ENCODE measurements at places on chromosomes 1 and 21.

DNA sequence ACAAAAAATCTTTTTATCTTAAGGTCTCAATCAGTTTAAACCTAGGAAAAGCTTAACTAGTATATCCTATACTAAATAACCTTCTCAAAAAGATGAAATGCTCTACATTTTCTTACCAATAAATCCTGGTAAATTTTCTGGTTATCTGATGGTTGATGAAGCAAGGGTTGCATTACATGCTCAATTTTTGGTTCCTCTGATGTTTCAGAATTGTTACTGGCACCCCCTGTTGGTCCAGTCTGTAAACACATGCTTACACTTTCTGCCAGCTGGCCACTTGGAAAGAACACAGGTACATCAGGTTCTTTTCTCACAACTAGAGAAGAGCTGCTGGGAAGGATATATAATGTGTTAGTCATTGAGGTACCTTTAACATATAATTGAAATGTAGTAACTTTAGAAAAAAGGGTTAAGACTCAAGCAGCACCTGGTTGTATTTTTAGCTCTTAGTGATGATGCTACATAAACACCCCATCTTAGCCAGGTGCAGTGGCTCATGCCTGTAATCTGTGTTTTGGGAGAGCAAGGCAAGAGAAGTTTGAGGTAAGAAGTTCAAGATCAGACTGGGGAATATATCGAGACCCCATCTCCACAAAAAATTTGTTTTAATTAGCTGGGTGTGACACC is 30.9 kb upstream of the TAL1 start:
- DNase-seq: no peak

DNA sequence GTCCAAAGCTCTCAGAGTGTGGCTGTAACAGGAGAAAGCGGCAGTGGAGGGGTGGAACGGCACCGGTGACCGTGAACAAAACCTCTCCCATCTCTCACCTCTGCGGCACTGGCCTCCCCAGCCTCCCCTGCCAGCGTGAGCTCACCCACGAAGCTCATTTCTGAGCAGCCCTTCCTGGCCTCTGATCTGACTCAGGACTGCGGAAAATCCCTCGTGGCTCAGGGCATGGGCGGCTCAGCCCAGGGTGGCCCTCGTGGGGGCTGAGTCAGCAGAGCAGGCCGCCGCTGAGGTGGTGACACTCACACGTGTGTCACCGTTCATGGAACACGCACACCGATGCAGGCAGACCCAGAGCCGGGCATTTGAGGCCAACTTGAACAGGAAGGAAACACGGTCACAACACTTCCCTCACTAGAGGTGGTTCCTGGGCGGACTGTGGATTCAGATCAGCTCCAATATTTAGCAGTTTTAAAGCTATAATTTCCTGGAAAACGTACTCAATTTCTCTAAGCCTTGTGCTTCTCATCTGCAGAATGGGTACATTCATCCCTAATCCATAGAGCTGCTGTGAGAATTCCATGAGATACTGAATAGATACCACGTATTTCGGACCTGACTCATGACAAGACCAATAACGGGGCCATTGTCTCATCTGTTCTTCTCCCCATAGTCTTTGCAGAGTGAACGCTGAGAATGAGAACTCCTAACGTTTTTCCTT is 115.0 kb upstream of the TMPRSS2 start:
- no peak for DNase-seq

GRCh38 chr1:167784876-167785550 is 63.2 kb downstream of the MPZL1 start:
- DNase-seq: no peak

GRCh38 chr1:171116676-171117075 is 26.0 kb downstream of the FMO3 start:
- no peak for DNase-seq

DNA sequence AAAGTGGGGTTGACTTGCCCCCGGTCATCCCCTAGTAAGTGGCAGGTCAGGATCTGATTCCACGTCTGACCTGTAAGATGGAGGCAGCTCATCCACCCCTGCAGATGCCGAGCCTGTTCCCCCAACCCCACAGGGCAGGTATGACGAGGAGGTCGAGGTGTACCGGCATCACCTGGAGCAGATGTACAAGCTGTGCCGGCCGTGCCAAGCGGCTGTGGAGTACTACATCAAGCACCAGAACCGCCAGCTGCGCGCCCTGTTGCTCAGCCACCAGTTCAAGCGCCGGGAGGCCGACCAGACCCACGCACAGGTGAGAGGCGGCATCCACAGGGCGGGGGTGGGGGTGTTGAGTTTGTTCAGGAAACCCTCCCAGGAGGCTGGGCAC is 9.6 kb downstream of the TMEM201 start:
- DNase-seq: no peak

- no peak for DNase-seq
These were observed 25.8 kb upstream of the RCC2 start for GRCh38 chr1:17465228-17465627.

DNA sequence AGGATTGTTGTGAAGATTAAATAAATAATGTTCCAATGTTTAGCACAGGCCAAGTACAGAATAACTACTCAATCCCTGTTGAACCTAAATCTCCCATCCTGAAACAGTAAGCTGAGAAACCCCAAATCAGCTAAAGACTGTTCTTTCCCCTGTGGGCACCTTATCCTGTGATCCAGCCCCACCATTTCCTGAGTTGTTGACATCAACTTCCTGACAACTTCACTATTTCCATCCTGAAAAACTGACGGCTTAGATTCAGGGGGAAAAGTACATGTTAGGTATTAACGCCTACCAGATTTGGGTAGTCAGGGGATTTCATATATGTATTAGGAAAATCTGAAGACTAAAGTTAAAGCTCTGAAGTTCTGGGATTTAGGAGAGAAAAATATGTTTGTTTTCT is 51.7 kb upstream of the PALMD start:
- no peak for DNase-seq

DNA sequence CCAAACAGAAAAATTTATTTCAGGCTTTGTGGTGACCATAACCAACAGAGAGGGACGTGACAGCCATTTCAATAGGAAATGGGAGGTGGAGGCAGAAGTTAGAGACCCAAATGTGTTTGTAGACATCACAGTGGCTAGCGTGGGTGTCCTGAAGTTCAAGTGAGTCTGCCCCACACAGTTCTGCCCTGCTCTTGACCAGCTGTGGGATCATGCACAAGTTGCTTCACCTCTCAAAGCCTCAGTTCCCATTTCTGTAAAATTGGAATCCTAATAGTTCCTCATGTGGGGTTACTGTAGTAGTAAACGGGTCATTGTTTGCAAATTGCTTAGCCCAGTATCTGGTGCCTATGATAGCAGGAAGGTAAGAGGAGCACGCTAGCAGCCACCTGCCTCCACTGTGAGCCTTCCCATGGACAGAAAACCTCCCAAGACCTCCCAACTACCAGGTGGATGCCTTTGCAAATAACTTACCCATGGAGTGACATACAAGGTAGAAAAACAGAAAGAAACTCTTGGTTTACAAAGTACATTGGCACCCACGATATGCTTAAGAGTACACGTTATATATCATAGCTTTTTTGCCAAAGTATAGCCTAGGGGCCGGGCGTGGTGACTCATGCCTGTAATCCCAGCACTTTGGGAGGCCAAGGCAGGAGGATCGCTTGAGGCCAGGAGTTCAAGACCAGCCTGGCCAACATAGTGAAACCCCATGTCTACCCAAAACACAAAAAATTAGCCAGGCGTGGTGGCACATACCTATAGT is 29.1 kb downstream of the FHAD1 start:
- no peak for DNase-seq

- no peak for DNase-seq
These were observed 260.0 kb upstream of the BEND5 start for GRCh38 chr1:49036700-49037099.

DNA sequence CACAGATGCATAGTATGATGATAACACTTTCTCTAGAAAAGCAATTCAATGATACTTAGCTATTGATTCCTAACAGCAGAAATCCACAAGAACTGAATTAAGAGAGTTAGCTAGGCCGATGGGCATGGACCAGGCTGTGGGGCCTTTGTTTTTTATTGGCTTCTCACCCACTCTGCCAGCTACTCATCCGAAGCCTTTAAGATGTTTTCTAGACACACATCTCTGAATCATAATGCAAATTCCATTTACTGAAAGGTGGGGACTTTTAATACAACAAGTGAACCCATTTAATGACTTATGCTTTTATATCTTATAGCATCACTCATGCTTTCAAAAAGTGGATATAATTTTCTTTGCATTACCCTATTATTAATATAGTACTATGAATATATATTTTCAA is 170.2 kb downstream of the RUNX1 start:
- no peak for DNase-seq

DNA sequence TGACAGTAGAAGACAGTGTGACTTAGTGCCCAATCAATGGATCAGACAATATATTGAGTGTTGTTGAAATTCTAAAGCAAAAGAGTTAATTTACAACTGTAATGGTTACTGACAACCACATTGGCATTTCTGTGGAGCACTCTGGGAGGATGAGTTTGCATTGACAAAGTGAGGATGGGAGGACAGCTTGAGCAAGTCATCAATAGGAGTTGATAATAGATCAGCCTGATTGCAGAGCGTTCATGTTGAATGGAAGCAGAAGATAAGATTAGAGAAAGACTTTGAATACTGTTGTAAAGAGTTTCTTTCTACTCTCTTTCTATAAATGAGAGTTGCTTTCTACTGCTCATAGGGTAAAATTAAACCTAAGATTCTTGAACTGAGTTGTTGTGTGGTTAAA is 3.9 kb downstream of the EEIG2 start:
- no peak for DNase-seq

DNA sequence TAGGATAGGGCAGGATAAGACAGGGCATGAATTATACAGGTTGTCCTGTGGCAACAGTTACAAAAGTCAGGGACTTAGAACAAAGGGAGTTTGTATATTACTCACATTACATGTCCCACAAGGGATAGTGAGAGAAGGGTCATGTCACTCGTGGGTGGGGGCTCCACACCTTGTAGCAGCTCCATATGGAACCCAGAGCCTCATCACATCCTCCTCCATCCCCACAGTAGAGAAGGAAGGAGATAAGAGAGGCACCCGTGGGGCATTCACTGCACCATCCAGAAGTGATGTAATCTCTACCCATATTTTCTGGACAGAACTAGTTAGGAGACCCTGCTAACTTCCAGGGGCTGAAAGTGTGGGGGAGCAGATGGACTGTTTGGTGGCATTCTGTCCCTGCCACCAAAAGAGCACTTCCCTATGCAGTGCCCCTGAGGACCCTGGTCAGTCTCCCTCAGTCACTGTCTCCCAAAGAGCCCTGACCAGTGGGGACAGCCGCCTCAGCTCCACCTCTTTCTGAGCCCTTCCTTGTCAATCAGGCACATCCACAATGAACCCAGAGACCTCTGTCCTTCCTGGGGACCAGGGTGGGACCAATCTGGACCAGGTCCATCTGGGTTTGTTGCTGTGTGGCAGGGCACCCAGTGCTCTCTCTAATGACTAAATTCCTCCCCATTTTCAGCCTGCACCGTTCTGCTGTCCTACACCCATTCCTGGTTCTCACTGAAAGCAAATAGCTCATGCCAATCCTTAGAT is 154.8 kb upstream of the ETV3 start:
- no peak for DNase-seq

DNA sequence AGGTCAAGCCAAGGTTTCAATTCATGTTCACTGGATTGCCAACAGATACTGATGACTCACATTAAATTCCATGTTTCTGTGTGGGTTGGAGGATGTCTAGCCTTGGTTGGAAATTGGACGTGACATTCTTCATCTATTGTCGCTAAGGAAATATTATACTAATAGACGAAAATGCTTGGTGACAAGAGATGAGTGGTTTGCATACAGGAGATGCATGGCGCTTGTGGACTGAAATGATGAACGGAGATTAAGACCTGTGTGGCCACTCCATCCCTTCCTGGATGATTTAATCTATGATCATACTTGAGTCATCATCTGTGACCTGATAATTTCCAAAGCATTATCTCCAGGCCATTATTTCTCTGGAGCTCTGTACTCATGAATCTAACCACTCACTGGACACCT is 97.0 kb upstream of the CD34 start:
- no peak for DNase-seq

DNA sequence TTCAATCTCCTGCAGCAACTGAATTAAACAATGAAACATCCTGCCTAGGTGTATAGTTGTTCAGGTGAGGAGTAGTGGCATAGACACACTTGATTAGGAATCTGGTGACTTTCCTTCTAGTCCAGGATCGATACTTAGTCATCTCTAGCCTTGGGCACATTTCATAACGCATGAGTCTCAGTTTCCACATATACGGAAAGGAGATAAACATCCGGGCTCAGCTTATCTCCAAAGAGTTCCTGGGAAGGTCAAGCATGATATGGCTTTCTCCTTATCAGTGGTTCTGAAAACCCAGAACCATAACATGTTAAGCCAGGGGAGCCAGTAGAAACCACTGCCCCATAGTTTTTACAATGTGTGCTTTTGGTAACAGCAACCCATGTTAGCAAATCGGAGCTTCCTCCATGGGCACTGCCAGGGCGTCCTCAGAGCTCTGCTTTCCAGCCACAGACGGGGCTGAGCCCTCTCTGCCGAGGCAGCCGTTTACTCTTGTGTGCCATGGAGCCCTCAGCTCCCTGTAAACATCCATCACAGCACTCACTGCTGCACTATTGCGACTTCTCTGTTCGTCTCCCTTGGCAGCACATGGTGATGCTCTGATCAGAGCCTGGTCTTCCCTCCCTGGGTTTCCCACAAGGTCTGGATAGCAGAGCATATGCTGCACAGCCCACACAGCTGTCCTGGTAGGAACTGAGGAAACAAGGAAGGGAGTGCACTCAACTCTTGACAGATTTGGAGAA is 34.6 kb downstream of the RUNX1 start:
- DNase-seq: no peak

DNA sequence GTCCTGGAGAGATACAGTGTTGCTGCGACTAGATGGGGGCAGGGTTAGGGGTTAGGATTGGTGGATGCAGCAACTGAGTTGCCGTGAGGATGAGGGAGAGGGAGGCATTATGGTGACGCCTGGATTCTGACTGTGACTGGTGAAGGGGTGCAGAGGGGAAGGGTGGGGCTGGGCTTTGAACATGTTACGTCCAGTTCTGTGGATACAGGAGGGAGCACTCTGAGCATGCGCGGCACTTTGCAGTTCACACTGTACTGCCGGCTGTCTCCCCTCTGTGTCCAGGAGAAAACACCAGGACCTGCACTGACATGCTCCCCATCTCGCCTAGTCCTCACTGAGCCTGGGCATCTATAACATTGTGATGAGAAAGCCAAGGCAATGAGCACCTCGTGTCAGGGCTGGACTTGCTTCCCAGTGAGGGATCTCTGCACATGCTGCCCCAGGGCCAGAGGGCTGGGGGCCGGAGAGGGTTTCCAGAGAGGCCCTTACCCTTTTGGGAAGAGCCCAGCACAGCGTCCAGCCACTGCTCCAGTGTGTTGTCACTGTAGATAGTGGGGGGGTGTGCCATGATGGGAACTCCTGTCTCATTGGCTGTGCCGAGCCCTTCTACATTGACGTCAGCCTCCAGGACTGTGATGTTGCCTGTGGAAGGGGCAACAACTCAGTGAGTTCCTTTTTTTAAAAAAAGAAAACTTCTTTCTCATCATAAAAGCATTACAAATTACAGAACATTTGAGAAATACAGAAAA is 7.6 kb downstream of the FAM151A start:
- DNase-seq: no peak

DNA sequence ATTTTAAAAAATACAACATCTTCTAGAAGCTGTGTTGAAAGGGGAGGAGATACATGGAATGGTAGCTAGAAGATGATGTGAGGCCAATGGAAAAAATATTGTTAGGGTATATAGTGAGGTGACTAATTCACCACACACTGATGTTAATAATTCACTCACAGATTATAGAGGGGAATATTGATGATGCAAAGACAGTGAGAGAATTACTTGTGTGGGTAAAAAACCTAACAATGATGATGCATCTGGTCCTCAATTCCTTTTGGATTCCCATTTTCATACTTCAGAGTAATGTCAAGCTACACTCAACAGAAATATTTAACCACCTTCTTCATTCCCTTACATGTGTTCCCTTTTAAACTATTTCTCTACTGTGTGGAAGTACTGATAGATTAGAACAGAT is 169.5 kb upstream of the DPYD start:
- DNase-seq: no peak

All from NCI-H1417 treated with DMSO at 0.1 percent for 48 hours (cell line).